ENCODE measurements at places on chromosomes 7 and 10.
A peak's percentile ranks its signal among the peaks of the same experiment; 100 is the strongest.

DNA sequence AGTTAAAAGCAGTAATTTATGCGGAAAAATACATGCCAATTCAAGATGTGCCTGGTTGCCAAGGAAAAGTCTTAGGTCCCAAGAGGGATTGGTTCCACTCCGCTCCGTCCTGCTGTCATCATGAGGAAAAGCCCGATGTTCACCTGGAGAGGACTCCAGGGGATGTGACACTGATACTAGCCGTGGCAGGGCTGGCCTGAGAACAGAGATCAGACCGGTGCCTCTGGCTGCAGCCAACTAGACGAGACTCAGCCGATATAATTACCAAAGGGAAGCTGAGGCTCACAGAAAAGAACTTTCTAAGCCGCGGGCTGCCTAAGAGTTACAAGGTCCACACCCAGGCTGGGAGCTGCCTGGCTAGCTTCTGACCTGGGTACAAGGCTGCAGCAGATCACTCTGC lies 81.3 kb upstream of the UNC5B start:
- DNase-seq: no peak

DNA sequence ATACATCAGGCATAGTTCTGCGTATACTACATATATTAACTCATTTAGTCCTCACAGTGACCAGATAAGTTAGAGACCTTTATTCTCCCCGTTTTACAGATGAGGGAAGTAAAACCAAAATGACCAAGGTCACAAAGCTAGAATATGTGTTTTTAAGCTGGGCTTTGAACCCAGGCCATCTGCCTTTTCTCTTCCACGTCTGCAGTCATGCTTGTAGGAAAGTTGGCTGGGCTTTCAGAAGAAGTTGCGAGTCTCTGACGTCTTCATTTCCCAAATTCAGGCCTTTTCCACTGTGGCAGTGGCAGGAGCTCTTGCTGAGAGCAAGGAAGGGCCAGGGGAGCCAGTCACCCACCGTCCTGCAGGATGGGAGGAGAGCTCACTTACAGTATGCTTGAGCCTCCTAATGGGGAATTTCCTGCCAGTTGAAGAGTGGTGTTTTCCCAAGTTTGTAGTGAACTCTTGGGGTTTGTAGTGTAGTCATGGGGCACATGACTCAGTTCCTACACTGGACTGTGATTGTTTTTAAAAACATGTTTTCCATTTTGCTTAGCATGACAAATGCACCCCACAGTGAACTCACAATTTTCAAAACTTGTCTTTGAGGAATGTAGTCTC lies 34.2 kb downstream of the CYP17A1 start:
- peak; percentile 93 for DNase-seq

DNA sequence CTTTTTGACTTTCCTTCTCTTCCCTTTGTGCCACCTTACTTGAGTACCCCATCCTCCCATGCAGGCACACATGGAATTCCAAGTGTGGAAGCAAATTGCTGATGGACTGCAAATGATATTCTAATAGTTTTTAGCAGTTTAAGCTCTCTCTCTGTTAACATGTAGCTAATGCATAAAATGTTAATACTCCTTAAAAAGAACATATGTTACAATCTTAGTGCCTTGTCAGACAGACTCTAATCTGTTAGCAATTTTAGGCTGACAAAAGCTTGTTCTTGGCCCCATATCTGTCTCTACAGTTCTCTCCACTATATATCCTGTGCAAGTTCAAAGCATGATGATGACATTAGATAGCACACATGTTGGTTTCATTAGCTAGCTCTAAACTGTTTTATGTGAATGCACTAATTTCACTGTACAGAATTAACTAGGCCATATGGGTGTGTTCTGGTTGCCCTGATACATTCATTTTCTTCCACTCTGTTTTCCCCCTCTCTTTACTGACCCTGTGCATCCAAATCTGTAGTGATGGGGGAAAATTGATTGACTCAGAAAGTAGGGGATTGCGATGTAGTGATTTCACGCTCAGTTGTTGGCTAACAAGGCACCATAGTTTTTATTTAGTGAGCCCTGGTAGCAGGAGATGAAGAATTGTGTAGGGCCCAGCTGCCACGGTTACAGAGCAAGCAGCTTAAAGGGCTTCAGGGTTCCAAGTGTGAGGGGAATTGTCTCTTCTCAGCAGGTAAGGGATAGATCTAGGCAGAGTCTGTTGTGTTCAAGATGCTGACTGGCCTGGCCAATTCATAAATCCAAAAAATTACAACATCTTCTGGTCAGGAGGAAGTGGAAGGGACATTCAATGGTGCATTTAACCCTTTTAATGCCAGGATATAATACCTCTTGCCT lies 114.6 kb upstream of the FZD1 start:
- DNase-seq: no peak

GRCh38 chr7:47991741-47992311 lies 12.4 kb upstream of the HUS1 start:
- DNase-seq: peak; percentile 60

DNA sequence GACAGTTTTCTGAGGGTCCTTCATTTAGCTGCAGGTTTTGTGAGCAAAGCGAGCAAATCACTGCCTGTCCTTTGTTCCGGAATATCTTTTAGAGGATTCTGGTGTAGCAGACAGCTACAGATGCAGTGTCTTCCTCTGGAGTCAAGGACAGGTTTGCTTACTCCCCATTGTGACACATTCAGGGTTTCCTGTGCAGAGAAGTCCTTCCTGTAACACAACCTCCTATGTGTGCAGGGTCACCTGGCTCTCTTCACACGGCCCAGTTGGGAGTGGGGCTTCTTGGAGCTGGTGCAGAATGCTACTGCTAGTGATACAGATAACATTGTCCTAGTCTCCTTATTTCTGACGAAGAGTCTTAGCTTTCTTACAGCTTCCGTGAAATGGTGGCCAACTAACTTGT lies 47.9 kb downstream of the RBM33 start:
- DNase-seq: no peak

DNA sequence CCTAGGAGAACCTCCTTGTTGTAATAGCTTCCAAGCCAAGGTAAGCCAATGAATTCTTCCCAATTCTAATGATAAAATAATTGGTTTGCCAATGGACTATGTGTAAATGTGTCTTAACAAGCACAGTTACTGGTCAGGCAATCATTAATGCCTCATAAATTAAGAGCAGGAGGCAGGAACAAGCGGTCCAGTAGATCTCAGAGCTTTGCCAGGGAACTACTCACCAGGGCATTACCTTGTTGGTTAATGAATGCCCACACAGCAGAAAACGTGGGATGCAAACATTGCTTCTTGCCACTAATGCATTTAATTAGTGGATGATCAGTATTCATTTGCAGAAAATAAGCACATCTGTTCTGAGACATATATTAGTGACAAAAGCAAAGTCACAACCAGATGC lies 26.7 kb upstream of the ZNF800 start:
- no peak for DNase-seq

DNA sequence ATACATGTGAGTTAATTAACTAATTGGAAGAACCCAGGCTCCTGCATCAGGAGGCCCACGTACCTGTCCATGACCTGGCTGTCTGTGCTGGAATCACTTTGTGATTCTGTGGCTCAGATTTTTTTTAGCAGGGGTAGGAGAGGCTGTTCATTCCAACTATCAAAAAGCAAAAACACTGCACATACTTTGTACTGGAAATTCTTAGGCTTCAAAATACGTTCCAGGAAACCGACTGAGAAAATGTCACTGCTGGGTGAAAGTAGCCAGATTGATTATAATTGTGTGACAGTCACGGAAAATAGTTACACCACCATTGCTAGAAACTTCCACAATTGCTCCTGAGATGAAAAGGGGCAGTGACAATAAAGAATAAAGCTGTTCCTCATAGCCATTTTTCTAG lies 91.0 kb downstream of the SLC16A9 start:
- no peak for DNase-seq

DNA sequence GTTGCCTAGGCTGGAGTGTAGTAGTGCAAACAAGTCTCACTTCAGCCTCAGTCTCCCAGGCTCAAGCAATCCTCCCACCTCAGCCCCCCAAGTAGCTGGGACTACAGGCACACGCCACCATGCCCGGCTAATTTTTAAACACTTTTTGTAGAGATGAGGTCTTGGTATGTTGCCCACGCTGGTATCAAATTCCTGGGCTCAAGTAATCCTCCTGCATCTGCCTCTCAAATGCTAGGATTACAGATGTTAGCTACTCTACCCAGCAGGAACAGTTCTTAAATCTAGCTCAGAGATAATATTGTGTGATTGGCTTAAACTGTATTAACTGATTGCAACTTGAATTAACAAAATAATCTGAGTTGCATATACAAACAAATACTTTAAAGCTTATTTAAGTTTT lies 82.9 kb downstream of the CDK14 start:
- no peak for DNase-seq

- DNase-seq: no peak
Measured at GRCh38 chr7:151039850-151040548, 8.3 kb upstream of the ASIC3 start.

All from foreskin keratinocyte (primary cell).